ENCODE measurements at places on chromosomes 7 and 10.

DNA sequence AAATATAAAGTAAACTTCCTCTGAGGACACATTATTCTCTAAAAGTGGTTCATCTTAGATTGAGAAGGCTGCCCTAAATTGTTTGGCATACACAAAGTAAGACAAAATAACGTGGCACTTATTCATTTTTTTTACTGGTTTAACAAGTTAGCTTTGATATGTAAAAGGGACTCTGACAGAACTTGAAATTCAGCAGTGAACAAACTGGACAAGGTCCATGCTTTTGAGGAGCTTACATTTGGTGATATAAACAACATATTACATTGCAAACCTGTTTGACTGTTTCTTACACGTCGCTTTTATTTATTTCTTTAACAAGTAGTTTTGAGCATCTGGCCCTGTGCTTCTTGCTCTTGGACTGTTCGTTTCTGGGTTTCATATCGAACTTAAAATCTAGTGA, 253.1 kb upstream of the POM121L12 start:
- no peak for DNase-seq

DNA sequence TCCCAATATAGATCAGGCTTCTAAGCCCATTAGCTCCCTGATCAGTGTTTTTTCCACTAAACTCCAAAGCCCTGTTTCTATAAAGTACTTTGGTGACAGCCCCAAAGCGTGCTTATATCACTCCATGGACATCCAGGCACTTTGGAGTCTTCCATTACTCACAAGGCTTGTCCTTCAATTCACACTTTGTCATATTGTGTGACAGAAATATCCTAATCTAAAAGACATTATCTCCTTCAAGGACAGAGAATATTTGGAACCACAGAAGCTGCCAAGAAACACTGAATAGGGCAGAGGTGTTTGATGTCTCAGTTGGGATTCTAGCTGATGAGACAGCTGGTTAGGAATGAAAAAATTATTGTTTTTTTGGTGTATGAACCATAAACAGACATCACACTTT, 18.4 kb downstream of the CYP2C19 start:
- DNase-seq = no peak

- DNase-seq = no peak
Measured at GRCh38 chr7:542713-543500, 23.3 kb upstream of the PDGFA start.

DNA sequence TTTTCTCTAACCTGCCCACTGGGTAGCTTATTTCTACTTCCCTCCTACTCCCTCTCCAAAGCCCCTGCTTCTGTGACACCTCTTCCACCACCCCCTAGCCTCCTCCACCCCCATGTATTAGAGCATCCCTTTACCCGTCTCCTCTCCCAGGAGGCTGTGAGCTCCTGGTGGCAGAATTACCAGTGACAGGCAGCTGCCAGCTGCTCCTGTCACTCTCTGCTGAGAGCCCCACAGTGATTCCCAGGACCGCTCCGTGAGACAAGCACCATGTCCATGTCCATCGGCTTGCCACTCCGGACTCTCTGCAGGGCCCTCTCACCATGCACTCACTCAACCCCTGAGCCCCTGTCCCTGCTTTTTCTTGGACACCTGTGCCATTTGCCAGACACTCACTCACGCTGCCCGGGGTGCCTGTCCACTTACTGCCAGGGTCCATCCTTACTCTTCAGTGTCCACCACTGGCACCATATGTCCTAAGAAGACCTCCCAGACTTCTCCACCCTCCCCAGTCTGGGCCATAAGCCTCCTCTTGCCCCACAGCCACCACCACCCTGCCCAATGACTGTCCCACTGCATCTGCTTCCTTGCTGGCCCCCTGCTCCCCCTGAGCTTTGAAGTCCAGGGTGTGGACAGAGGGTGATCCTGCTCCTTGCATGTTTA, 9.8 kb downstream of the WDFY4 start:
- DNase-seq = no peak

DNA sequence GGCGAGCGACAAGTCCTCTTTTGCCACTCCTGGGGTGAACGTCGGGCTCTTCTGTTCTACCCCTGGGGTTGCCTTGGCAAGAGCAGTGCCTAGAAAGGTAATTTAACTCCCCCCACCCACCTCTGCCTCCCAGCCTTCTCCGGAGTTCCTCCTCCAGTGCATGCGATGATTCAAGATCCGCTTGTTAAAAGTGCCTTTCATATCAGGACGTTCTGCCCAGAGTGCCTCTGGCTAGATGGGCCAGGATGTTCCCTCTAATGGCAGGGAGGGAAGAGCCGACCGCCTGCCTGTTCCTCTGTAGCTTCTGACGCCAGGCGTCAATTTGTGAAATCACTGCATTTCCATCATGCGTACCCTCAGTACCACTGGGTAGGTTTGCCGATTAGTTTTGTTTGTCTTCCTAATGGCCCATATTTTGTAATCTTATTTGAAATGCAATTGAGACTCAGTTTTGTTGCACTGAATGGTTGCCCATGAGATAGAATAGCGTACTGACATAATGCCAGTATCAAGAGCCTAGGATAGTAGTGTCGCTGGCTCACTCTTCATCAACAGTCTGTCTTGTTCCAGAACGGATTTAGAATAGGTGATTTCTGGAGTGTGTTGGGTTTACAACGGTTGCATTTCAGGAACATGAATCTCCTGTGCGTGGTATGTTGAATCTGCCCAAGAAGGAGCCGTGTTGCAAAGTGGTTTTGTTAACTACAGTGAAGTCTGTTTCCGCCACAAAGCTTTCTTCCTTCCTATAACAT, 13.5 kb downstream of the ECHDC3 start:
- no peak for DNase-seq

GRCh38 chr10:15652117-15652516, 67.6 kb downstream of the ITGA8 start:
- DNase-seq = no peak

- DNase-seq = no peak
Measured at GRCh38 chr10:131847241-131847783, 53.5 kb upstream of the PPP2R2D start.

GRCh38 chr7:105765846-105766245, 110.6 kb downstream of the ATXN7L1 start:
- no peak for DNase-seq

GRCh38 chr10:106360870-106361269, 803.6 kb downstream of the SORCS1 start:
- DNase-seq = no peak

DNA sequence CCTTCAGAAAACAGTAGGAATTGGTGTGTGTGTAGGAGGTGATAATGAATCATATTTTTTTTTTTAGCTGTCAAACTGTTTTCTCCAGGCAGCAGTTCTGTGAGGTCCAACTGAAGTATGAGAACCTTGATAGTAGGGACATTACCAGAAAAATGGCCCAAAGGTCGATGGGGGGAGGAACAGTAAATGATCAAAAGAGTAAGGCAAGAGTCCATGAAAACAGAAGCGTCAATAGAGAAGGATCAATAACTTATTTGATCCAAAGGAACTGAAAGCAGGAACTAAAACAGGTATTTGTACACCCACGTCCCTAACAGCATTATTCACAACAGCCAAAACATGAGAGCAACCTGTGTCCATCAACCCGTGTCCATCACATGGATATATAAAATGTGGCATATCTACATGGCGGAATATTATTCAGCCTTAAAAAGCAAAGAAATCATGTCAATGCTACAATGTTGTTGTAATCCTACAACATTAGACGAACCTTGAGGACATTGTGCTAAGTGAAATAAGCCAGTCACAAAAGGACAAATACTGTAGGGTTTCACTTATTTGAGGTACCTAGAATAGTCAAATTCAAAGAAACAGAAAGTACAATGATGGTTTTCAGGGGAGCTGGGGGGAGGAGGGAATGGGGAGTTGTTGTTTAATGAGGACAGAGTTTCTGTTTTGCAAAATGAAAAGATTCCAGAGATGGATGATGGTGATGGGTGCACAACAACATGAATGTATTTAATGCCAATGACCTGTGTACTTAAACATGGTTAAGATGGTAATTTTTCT, 214.0 kb upstream of the KLF14 start:
- no peak for DNase-seq

DNA sequence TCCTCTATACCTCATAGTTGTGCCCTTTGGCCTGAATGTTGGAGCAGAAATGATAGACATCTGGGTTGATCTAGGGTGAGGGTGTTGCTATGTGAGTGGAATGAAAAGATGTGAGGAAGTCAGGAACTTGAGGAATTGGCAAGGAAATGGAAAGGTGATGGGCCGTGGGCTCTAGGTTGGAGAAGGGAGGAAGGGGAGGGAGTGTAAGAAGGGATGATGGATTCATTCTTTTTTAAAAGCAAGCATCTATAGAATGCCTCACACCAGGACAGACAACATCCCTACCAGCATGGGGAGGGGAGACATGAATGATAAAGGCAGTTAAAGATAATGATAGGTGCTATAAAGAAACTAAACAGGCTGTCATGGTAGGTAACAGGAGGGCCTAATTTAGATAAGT, 168.1 kb downstream of the WNT2 start:
- DNase-seq = no peak

GRCh38 chr10:71099731-71100361, 112.5 kb upstream of the UNC5B start:
- no peak for DNase-seq

DNA sequence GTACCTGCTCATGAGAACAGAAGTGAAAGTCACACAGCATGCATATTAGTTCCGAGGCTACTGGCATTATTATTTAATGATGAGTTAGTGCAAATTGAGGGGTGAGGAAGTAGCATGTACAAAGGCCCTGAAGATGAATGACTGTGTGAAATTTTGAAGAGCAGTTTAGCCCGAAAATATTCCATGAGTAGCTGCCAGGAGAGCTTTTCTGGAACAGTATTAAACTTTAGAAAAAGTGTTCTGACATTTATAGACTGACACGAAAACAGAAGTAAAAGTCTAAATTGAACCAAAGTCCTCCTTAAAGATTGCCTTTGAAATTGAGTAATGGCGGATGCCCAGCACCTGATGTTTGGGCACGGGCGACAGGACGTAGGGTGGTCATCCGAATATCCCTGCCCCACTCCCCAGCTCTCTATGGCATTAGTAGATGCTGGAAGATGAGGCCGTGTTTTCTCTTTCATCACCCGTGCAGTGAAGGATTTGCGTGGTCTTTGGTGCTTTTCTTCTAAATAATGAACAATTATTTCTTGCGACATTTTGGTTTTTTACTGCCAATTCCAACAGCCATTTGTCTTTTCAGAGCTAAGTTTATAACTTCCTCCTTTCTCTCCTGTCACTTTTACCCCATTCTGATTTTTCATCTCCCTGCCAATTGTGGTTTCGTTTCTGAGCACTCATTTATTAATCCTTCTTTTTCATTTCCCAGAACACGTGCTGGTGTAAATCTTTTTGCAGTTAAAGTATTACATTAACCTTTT, 192.6 kb downstream of the MGMT start:
- no peak for DNase-seq

DNA sequence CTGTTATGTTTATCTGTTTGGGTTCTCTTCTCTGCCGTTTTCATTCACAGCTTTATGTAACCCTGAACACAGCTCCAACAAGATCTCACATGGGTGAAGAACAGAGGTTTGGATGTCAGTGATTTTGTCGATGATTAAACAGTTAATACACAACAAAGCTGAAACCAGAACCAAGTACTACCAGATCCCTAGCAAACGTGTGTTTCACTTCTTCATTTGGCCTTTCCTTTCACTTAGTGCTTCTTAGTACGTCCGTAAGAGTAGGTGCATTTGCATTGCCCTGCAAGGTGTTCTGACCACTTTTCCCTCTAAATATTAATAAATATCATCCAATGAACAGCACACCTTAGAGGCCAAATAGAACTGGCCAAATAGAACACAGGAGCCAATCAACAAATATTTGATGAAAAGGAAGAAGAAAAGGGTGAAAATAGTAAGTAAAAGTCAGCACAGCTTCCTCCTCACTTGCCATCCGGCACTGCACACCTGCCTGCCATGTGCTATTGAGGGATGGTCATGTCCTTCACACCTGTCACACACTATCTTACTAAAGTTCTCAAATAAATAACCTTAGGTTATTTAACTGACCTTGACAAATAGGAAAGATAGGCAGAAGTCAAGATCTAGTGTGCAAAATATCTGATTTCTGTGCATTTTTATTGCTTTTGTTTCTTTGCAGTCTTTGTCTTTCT, 252.6 kb upstream of the ANKRD30A start:
- DNase-seq = no peak

DNA sequence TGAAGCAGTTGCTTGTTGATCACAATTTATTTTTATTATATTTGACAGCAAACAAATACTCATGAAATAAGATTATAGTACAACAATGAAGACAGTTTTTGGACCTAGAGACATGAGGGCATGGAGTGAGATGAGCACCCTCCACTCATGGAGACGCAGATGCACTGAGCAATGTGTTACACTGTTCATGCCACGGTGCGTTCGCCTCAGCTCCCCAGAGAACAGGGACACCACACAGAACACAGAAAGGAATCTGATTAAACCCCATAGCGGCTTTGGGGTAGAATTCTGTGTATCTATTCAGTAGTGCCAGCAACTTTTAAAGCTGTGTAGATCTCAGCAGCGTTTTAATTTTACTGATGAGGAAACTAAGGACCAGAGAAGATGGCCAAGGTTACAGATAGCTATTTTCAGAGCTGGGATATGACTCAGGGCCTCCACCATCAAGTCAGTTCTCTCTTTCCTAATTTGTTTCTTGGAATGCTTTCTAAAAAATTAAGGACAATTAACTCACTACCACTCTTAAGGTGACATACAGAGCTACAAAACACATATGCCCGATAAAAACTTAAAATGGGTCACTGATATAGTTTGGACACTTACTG, 33.6 kb downstream of the FAM25A start:
- no peak for DNase-seq

- DNase-seq = no peak
Measured at GRCh38 chr7:47478926-47479711, 102.8 kb downstream of the TNS3 start.
